NK-92 treated with Interleukin-12 subunit alpha and Interleukin-12 subunit beta, amount 100 ng/mL, for 24 hours (cell line): ENCODE measurements at places on chromosomes 4 and X.
A peak's percentile ranks its signal among the peaks of the same experiment; 100 is the strongest.

- no peak for DNase-seq
These were observed 58.3 kb downstream of the EVC2 start for GRCh38 chr4:5650040-5650439.

DNA sequence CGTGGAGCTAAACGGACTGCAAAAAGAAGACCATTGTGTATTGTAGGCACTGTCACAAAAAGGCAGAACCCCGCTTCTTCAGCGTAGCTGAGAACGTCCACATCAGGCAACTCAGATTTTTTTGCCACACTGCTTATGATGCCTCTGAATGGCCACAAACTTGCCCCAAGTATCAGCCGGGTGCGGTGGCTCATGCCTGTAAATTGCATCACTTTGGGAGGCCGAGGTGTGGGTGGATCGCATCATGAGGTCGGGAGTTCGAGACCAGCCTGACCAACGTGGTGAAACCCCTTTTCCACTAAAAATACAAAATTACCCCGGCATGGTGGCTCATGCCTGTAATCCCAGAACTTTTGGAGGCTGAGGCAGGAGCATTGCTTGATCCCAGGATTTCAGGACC lies 14.9 kb upstream of the IL3RA start:
- no peak for DNase-seq

DNA sequence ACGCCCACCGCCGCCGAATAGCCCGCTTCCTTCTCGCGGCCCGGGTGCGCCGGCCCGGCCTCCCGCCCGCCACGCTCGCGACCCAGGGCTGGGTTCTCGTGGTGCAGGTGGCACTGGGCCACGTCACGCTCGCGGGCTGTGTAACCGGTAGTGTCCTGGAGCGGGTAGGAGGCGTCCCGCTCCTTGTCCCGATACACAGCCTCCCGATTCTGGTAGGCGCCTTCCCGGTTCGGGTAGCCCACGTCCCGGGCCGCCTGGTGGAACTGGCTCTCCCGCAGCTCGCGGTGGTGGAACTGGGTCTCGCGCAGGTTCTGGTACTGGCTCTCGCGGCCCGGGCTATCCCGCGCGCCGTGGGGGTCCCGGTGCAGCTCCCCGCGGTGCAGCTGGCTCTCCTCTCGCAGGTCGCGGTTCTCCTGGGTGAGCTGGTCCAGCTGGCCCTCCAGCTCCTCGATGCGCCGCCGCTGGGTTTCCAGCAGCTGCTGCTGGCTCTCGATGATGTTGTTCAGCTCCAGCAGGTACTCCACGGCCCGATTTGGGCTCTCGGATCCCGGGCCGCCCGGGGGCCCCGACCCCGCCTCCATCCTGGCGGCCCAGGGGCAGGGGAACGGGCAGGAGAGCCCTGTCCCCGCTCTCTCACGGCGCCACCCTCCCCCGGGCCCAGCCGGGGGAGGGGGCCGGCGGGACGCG lies 39.3 kb upstream of the IQSEC2 start:
- DNase-seq: no peak

DNA sequence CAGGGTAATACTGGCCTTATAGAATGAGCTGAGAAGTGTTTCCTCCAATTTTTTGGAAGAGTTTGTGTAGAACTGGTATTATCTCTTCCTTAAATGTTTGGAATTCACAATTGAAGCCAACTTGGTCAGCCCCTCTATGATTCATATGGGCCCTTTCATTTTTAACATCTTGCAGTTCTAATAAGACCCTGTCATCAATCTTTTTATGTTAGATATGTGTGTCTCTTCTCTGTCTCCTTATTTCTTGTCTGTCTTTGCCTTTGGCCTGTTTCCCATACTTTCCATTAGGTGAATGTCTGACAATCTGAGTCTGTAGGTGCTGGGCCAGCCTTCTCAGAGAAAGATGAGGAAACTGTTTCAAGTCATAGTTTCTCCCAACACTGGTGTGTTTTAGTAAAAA lies 88.7 kb downstream of the SLC16A2 start:
- DNase-seq: no peak

- no peak for DNase-seq
These were observed 55.5 kb downstream of the LUZP4 start for GRCh38 chrX:115344885-115345614.

DNA sequence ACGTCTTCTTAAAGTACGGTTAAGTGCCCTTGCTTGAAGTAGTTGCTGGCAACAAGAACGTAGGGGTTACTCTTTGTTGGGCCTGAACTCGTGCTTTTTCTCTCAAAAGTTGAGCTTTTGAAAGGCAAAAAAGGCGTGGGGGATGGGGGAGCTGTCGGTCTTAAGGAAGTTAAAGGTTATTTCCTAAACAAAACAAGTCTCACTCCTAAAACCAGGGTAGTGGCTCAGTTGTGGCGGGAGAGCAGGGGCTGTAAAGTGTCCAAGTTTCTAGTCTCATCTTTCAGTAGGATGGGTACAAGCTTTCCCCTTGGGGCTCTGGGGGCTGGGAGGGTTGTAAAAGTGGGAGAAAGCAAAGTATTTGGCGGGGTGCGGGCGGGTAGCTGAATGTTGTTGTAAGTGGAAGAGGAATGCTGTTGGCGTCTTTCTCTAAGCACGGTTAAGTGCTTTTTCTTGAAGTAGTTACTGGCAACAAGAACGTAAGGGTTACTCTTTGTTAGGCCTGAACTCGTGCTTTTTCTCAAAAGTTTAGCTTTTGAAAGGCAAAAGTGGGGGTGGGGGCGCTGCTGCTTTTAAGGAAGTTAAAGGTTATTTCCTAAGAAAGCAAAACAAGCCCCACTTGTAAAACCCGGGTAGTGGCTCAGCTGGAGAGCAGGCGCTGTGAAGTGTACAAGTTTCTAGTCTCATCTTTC lies 904 bp upstream of the WDR1 start:
- no peak for DNase-seq

GRCh38 chrX:30373479-30373878 lies 64.3 kb upstream of the NR0B1 start:
- no peak for DNase-seq

- no peak for DNase-seq
These were observed 3.1 kb upstream of the MSX1 start for GRCh38 chr4:4856071-4857000.

GRCh38 chrX:15350329-15350996 lies 15.1 kb upstream of the PIGA start:
- no peak for DNase-seq

DNA sequence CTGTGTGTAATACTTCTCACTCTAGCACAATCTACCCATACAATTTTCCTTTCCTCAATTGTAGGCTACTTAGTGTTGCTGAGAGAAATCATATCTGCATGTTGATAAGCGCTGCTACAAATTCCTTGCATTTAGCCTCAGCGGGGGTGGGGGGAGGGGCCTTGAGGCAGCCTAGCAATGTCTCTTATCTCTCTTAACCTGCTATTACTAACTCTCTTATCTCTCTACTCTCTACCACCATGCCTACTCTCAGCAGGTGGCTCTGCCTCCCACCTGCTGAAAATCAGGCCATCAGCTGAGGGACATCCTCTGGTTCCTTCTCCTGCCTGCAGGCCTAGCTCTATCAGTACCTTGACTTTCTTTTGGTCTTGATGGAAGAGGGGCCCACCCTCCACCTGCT lies 98.9 kb downstream of the GPR82 start:
- no peak for DNase-seq

DNA sequence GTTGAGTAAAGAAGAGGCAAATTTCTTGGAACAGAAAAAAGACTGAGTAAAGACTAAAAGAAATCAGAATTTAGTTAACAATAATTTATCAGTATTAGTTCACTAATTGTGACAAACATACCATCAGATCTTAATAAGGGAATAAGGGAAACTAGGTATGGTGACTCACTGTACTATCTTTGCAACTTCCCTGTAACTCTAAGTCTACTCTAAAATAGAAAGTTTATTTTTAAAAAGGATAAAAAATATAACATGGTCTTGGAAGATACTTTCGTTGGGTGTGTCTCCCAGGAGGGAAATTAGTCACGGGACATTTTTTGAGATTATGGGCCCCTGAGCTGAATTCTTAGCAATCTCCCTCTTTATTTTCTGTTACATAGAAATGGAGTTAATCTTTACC lies 97.3 kb downstream of the EMCN start:
- no peak for DNase-seq

DNA sequence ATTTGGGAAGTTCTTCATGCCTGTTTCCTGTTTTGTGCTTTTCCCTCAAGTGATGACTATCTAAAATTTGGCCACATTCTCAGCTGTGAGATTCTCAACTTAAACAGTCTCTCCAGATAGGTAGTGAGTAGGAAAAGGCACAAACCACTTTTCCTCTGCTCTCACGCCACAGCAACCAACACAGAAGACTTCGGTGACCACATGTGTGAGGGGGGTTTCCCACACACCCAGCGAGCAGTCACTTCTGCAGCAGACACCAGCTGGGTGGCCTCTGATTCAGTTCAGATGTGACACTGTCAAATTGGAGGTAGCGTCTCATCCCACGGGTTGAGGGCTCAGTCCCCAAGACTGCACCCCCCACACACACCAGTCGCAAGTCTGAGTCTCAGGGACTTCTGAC lies 25.1 kb upstream of the CLDN34 start:
- peak; percentile 56 for DNase-seq

GRCh38 chr4:137533855-137534254 lies 1.6 kb upstream of the PCDH18 start:
- DNase-seq: no peak

GRCh38 chrX:12891915-12892506 lies 14.4 kb upstream of the TLR8 start:
- no peak for DNase-seq

DNA sequence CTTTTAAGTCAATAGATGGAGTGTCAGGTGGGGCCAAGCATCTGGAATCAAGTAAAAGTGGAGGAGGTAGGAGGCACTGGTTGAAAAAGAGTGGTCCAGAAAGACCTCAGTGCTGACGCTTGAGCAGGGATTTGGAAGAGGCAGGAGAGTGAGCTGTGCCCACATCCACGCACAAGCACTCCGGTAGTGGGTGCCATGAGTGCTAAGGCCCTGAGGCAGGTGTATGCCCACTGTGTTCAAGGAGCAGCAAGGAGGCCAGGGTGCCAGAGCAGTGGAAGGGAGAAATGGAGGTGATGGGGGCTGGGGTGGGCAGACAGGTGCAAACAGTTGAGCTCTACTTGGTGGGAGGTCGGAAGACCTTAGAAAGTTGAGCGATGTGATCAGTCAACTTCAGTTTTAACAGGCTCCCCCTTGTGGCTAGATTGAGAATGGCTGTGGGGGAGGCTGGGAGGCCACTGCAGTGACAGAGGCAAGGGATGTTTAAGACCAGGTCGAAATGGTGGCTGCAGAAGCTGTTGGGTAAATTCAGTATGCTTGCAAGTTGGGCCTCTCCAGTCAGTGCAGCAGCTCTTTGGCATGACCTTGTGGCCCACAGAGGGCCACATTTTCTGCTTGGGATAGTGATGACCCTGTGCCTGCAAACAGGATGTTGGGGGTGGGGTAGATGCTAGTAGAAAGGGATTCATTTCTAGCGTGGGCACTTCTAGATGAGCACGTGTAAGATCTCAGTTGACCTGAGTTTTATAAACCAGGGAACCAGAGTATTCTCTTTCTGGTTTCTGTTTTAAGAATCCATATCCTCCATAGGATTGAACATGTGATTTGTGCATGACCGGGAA lies 12.7 kb downstream of the TKTL1 start:
- DNase-seq: peak; percentile 48

DNA sequence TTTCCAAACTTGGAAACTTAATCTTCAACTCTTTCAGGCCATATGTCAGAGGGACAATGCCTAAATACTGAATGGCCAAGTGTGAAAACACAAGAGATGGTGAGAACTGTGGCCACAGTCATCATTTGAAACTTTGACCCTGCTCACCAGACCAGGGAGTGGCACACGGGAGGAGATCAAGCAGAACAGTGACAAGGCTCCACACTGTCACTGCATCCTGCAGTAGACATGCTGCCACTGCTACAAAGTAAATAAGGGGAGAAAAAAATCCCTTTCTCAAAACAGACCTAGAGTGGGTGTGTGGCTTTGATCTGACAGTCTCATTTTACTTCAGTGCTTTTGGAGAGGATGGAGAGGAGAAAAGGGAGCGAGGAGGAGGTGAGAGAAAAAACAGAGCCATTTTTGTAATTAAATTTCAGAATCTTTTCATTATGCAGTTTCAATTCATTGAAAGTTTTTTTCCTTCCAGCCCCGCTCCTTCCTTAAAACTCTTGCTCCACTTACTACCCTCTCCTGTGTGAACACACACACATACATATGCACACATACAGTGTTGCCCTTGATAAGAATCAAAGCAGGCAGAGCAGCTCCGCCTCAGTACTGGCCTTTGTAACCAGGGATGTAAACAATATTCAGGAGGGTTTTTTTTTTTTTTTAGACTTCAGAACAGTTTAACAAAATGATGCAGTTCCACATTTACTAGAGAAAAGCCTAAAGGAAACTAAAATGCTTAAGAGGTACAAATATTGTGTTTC lies 34.4 kb downstream of the NEXMIF start:
- no peak for DNase-seq

DNA sequence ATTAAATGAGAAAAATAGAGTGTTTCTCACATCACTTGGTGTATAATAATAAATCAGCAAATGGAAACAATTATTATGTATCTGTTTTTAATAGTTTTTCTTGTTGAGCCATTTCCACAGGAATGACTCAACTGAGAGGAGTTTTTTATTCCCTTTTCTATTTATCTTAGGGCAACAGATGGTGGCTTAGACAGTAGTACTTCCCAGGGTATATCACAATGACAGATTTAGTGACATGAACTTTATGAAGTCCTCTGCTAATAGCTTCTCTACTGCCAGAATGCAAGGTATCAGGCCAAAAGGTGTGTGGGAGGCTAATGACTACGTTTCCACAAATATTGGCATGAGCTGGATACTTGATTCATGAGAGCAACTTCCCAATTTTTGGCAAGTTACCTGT lies 126.7 kb downstream of the HTR2C start:
- DNase-seq: no peak

- DNase-seq: no peak
These were observed 12.4 kb upstream of the PIN4 start for GRCh38 chrX:72169008-72169728.

- peak; percentile 22 for DNase-seq
These were observed 731 bp downstream of the BRWD3 start for GRCh38 chrX:80808881-80809411.

GRCh38 chr4:128268970-128269369 lies 18.6 kb downstream of the PGRMC2 start:
- no peak for DNase-seq

DNA sequence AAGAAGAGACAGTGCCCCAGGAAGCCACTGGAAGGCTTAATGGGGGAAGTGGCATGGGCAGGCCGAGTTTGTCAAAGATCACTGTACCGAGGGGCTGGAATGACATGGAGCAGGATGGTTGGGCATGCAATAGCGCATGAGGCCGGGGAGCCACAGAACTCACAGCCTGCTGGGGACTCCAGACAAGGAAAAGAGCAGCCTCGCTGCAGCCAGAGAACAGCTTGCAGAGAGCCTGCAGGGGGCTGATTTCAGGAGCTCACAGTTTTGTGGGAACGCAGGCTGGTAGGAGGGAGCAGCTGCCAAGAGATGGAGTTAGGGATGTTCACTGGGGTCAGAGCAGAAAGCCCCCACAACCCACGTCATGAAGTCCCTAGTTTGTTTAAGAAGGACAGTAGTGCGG lies 45.4 kb downstream of the STOX2 start:
- DNase-seq: no peak

GRCh38 chr4:126209147-126209546 lies 894.4 kb downstream of the FAT4 start:
- DNase-seq: no peak

- no peak for DNase-seq
These were observed 1180.0 kb upstream of the TENM3 start for GRCh38 chr4:181063212-181063611.

- no peak for DNase-seq
These were observed 111.5 kb downstream of the ASB9 start for GRCh38 chrX:15158350-15158735.
